Chondrocyte (in vitro differentiated cells): ENCODE measurements at places on chromosomes 2 and 18.

- no peak for DNase-seq
- H3K4me3 ChIP-seq = no peak overlapping the region
- H3K27me3 ChIP-seq = no peaks in the 10 kb centered on the region
- peak overlapping the region; percentile 47 for H3K27ac ChIP-seq
- H3K4me1 ChIP-seq = peaks cover 37% of the 10 kb centered on the region
Observed at GRCh38 chr2:120066800-120067547, 54.1 kb downstream of the EPB41L5 start.

DNA sequence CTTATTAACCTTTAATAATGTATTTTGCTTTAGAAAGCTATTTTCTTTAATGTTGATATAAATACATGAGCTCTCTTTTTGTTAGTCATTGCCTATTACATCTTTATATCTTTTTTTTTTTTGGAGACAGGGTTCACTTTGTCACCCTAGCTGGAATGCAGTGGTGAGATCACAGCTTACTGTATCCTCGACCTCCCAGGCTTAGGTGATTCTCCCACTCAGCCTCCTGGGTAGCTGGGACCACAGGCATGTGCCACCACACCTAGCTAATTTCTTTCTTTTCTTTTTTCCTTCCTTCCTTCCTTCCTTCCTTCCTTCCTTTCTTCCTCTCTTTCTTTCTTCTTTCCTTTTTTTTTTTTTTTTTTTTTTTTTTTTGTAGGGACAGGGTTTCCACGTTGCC, 15.4 kb downstream of the NAB1 start:
- peak overlapping the region; percentile 12 for H3K27ac ChIP-seq
- H3K4me3 ChIP-seq = no peak overlapping the region
- peaks cover 6% of the 10 kb centered on the region for H3K36me3 ChIP-seq

DNA sequence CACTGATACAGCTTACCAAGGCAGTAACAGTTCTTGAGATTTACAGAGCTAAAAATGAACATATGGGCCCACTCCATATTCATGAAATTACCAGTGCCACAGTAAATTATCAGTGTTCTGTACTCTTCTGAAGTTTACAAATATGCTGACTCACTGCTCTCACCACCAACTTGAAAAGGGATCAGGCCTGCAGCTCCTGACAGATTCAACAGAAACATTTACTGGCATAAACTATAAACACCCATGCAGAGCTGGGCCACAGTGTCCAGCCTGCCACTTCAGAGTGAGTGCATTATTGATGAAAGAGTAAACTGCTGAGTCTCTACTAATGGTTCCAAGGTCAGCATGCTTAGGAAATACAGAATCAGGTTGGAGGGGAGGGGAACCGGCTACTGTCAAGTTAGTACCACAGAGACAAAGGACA, 83.1 kb downstream of the FARSB start:
- H3K4me1 ChIP-seq = peaks cover 47% of the 10 kb centered on the region
- no peak overlapping the region for H3K4me3 ChIP-seq
- H3K27ac ChIP-seq = peak overlapping the region; percentile 53
- DNase-seq = no peak
- H3K27me3 ChIP-seq = no peaks in the 10 kb centered on the region

- DNase-seq = peak; percentile 32
- peaks cover 6% of the 10 kb centered on the region for H3K4me1 ChIP-seq
- H3K27ac ChIP-seq = no peak overlapping the region
Observed at GRCh38 chr2:120691410-120691809, 44.3 kb upstream of the GLI2 start.

DNA sequence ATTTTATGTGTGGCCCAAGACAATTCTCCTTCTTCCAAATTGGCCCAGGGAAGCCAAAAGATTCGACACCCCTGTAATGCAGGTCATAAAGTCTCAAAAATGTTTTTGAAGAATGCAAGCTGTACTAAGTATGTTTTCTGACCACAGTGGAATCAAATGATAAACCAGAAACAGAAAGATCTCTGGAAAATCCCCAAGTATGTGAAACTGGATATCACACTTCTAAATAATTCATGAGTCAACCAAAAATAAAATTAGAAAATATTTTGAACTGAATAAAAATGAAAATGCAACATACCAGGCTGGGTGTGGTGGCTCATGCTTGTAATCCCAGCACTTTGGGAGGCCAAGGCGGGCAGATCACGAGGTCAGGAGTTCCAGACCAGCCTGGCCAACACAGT, 34.1 kb upstream of the UBE2F start:
- H3K4me3 ChIP-seq = no peak overlapping the region
